Thoracic aorta (tissue), 2 donors: ENCODE measurements at places on chromosomes 1 and 21.

- DNase-seq, result no peak
These were observed 2.1 kb downstream of the MYBPH start for GRCh38 chr1:203173566-203173965.

DNA sequence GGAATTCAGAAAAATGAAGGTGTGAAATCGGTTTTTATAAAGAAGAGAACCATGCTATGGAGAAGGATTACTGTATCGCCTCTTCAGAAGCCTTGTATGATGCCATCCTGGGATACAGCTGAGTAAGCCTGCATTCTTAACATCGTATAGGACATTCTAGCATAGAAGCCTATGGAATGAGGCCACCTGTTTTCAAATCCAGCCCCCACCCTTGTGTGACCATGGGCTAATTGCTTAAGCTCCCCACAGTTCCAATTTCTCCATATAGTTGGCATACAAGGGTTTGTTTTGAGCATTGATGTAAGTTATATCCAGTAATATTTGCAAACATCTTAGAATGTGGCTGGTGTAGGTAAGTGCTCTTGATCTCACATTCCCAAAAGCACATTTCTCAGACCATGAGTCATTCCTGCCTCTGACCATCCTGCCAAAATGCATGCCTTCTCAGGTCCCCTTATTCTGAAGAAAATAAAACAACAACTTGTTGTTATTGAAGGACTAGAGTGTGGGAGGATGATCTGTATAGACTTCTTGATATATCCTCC is 1.5 kb downstream of the OR14A2 start:
- no peak for DNase-seq

GRCh38 chr1:243501002-243501401 is 245.2 kb downstream of the SDCCAG8 start:
- DNase-seq, result no peak

DNA sequence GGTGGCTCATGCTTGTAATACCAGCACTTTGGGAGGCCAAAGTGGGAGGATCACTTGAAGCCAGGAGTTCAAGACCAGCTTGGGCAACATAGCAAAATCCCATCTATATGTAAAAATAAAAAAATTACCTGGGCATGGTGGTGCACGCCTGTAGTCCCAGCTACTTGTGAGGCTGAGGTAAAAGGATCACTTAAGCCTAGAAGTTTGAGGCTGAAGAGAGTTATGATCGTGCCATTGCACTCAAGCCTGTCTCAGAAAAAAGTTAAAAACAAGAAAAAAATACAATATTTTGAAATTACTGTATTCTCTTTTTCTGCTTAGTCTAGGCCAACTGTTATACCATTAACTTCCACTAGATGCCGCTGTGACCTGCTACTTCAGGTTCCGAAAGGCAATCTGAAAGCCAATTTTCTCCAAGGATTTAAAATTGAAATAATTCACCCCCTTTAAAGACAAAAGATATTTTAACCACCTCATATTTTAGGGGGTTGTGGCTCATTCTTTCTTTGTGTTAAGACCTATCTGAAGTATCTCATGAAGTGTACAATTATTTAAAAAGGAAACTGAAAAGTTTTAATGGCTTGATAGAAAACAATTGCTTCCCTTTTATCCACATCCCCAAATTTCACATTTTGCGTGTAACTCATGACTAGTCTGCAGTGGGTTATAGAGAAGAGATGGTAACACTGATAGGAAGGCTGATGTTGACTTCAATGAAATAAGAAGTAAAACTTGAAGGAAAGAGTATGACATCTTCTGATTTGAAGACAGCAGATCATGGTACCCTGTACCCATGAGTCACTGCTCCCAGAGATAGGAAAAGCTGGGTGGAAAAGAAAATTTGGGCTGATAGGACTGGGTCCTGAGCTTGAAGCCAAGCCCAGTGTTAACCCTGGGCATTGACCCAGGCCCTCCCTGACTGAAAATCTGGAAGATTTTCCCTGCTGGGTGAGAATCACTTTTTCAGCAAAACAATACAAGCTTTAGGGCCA is 24.4 kb upstream of the CLDN14 start:
- no peak for DNase-seq
